ENCODE measurements at places on chromosomes 5 and 9. TPM values are rescaled to one million over a fixed set of nuclear protein-coding genes. Genes with fewer than 3 reads are reported as not detected.
A peak's percentile ranks its signal among the peaks of the same experiment; 100 is the strongest.

The SLC6A18 gene
- total RNA-seq, result not detected

The CCDC171 gene
- 4.2 TPM for total RNA-seq

The MGAT1 gene
- total RNA-seq, result 193 TPM

The NR5A1 gene
- 637 TPM for total RNA-seq

The ADRB2 gene
- 0.88 TPM for total RNA-seq

The ENG gene
- 69.2 TPM for total RNA-seq

The GTF2H2C gene
- total RNA-seq, result 24.7 TPM

The PCDH12 gene
- 9.6 TPM for total RNA-seq

DNA sequence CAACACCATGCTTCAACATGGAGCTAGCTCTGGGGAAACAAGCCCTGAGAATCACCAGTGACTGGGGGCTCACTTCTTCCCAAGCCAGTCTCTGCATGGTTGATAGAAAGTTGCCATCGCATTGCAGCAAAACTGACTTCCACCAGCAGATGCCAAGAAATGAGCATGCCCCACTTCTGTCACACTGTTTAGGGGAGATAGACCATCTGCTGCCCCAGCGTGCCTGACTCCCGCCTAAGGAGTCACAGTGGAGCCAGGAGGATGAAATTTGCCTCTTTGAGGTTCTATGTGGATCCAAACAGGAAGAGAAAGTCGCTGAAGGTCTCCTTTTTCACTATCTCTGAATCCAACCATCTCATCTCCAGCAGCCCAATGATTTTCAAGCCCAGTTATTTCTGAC is 116.7 kb upstream of the SLIT3 start:
- no peak for DNase-seq

DNA sequence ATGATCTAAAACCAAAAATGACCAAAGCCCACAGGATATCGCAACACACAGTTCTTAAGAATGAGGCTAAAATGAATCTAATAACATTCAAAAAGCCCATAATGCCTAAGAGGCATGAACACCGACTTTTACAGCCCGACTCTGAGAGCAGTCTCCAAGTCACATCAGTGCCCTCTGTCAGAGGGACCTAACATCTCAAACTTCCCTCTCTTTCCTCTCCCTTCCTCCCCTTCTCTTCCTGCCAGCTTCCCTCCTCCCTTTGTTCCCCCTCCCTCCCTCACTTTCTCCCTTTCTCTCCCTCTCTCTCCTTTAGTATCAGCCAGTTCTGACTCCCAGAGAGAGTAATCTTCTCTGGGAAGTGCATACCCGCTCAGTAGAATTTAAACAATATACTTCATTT is 154.4 kb downstream of the GLIS3 start:
- DNase-seq, result no peak

DNA sequence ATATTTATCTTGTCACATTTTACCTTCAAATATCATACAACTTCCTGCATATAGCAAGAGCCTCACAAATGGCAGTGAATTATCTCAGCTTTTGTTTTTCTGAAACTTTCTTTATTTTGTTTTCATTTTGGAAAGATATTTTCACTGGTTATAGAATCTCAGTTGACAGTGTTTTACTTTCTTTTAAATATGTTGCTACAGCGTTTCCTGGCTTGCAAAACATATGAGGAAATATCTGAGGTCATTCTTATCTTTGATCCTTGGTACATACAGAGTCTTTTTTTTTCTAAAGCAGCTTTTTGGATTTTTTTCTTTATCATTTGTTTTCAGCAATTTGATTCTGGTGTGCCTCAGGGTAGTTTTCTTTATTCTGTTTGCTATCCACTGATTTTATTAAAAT is 77.6 kb upstream of the CEP78 start:
- no peak for DNase-seq

DNA sequence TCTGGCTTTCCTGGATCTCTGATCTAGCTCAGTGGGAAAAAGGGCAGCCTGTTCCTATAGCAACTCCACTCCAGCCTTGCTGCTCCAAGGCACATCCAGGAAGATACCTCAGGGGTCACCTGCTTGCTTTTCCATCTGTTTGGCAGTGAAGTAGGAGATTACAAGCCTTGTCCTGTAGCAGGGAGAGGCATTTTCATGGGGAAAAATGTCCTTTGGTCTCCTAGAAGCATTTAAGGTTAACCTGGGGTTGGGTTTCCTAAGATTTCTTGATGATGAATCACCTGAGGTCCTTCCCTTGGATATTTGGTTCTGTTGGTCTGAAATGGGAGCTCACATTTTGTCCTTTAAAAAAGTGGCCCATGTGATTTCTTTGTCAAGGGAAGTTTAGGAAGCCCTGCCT is 1.5 kb upstream of the TMEM174 start:
- no peak for DNase-seq

- no peak for DNase-seq
Measured at GRCh38 chr5:177384134-177384533, at the start of gene SLC34A1. Gene SLC34A1 (plus strand): TSS chr5:177384434. CDS start chr5:177385742, 1,308 bp downstream.

GRCh38 chr9:34995670-34996060 is 6.1 kb downstream of the DNAJB5 start:
- peak; percentile 50 for DNase-seq

- DNase-seq, result no peak
Measured at GRCh38 chr5:139315056-139315615, 21.6 kb downstream of the MATR3 start.

DNA sequence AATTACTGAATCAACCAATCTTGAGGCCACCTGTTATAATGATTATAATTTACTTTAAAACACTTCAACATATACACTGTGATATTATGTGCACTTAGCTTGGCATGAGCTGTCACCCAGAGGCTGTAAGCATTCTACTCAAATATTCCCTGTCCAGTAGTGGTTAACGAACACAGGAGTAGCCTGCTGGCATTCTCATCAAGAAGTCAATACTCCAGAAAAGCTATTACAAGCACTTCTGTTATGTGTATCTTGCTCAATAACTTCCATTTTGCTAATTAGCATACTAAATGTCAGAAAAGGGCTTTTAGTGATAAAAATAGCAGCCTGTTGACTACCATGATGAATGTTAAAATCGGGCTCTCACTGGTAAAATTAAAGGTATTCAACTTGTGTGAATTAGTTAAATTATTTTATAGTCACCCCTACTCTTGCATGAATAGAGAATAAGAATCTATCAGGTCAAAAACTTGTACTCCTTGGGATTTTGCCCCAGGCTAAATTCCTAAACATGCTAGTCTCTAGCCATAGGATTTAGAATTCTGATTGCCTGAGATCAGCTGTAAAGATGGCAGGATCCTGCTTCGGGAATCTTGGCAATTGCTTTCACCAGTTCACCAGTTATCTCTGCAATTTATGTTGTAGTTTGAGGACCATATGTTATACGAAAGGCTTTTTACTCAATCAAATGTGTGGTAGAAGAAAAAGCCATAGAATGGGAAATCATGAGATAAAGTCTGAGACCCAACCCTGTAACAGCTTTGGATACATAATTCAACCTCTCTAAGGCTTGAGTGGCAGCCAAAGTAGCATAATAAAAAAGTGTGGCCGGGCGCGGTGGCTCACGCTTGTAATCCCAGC is 43.4 kb upstream of the PAM start:
- DNase-seq, result no peak

DNA sequence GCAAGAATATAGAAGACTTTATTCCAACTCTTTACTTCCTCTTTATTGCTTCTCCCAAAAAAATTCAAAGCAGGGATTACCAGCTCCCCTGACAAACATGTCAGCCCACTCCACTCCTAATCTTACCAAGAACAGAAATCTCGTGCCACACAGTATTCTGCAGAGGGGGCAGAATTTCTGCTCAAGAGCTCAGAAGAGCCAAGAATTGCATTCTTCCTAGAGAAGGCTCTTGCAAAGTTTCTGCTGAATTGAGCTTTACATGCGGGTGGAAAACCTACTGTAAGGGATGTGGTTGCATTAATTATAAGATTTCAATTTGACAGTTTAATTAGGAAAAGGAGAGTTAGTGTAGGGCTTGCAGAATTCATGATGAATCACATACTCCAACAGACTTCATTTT is 428.5 kb downstream of the CETN3 start:
- DNase-seq, result no peak

- no peak for DNase-seq
Measured at GRCh38 chr9:121239071-121239470, 28.9 kb upstream of the GSN start.

GRCh38 chr5:96439477-96440184 is 6.6 kb upstream of the PCSK1 start:
- no peak for DNase-seq

GRCh38 chr9:128636024-128636390 is 20.6 kb downstream of the DYNC2I2 start:
- peak; percentile 85 for DNase-seq

GRCh38 chr5:150017226-150018005 is 16.9 kb downstream of the HMGXB3 start:
- no peak for DNase-seq

GRCh38 chr5:143614831-143615230 is 197.1 kb upstream of the HMHB1 start:
- DNase-seq, result no peak

GRCh38 chr9:110579034-110579861 is at the start of gene SVEP1:
Gene SVEP1 (minus strand): TSS chr9:110579741. CDS start chr9:110579543, 198 bp downstream.
- peak; percentile 32 for DNase-seq

All from adrenal gland (tissue), 19 donors.